ENCODE measurements at places on chromosomes 7 and 10. TPM values are rescaled to one million over a fixed set of nuclear protein-coding genes. Genes with fewer than 3 reads are reported as not detected.

The FXYD4 gene
- not detected for total RNA-seq

The PHKG1 gene
- total RNA-seq: 0.13 TPM

The FGL2 gene
- total RNA-seq: 0.13 TPM

The THNSL1 gene
- 2.8 TPM for total RNA-seq

The SEC61A2 gene
- 3.5 TPM for total RNA-seq

The ENTPD7 gene
- total RNA-seq: 18.4 TPM

The MLLT10 gene
- total RNA-seq: 42.4 TPM

The CALHM3 gene
- not detected for total RNA-seq

The PILRA gene
- total RNA-seq: not detected

The OLAH gene
- 0.26 TPM for total RNA-seq

The RELN gene
- total RNA-seq: 413 TPM

The IDI2 gene
- total RNA-seq: not detected

The SPDYE2B gene
- total RNA-seq: not detected

The CEP55 gene
- total RNA-seq: 37.1 TPM

The HHEX gene
- total RNA-seq: 36.8 TPM

The ZNF32 gene
- 23.4 TPM for total RNA-seq

The MYL7 gene
- total RNA-seq: not detected

The SFMBT2 gene
- total RNA-seq: 1.9 TPM

Measured in dermis microvascular lymphatic vessel endothelial cell (primary cell).